ENCODE measurements at places on chromosomes 7 and 10. TPM values are rescaled to one million over a fixed set of nuclear protein-coding genes. Genes with fewer than 3 reads are reported as not detected.
A peak's percentile ranks its signal among the peaks of the same experiment; 100 is the strongest.

PSD gene
- 8.2 TPM for polyA plus RNA-seq

PON3 gene
- polyA plus RNA-seq = not detected

FAM237B gene
- polyA plus RNA-seq = not detected

NACAD gene
- polyA plus RNA-seq = 0.64 TPM

DNA sequence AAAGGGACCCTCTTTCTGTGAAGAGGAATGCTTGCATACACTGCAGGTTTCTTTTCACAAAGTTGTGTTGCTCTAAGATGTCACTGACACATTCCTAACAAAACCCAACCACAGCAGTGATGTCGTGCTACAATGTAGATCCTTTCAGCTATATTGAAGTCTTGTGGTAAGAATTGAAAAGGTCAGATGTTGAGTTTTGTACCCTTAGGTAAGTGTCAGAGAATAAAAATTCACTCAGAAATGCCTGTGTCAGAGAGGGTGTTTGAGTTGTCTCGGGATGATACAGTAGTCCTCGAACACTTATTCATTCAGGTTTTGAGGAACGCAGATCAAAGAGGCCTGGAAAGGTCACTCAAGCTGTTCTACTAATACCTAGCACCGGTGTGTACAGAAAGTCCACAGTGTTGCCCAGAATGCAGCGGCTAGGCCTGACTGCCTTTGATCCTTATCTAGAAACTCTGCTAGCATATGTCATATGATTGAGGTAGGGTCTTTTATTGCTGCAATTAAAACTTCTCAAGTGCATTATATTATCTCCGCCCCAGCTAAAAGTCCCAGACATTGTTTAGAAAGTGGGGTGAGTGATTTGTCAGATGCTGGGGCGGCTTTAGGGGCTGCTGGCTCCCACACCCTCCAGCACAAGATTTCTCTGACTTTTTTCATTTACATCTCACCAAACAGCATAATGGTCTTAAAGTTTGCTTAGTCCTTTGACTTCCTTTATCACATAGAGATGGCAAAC, 26.0 kb downstream of the RNF32 start:
- no peak for DNase-seq

DNA sequence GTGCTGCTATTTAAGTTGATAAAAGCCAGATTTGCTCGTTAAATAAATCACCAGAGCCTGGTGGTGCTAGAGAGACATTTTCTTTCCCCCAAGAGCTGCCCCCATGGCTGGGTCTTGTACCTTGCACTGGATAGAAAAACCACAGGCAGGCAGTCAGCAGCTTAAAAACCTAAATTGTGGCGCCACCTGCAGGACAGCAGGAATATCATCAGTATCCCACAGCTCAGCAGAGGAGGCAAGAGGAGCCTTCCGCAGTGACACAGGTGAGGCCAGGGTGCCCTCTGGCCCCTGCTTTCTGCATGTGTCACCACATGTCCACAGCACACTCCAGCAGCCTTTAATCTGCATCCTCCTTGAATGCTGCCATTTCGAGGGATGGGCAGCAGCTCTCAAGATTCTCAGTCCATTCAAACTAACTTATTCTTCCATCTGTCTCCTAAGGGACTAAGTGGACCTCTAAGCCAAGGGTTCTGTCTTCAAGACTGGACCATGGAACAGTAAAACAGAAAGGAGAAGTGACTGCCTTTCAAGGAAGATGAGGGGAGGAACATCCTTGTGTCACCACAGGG, 4.5 kb upstream of the PLXNA4 start:
- DNase-seq = peak; percentile 36

DNA sequence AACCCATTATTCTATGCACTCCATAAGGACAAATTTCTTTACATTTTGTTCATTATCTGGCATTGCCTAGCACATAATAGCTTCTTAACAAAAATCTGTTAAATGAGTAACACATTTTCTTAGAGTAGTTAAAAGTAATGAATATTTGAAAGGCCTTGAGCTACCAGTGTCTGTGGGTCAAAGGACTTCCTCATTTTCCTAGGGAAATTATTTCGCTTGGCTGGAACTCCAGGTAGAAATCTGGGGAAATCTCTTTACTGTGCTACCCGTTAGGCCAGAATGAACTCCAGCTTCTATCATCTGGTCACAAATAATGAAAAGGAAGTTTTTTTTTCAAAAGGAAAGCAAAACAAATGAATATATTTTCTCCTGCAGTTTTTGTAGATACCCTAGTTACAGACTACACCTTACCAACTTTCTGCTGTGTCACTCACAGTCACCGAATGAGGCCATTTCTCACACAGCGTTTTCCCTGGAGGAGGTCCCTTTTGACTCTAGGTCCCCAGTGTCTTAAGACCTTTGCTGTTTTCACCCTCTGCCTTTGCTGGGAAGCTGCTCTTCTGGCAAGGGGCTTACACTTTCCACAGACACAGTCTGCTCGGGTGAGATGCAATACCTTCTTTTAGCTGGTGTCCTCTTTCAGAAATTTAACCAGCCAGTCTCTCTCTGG, 1.6 kb downstream of the SAMD9L start:
- no peak for DNase-seq

DNA sequence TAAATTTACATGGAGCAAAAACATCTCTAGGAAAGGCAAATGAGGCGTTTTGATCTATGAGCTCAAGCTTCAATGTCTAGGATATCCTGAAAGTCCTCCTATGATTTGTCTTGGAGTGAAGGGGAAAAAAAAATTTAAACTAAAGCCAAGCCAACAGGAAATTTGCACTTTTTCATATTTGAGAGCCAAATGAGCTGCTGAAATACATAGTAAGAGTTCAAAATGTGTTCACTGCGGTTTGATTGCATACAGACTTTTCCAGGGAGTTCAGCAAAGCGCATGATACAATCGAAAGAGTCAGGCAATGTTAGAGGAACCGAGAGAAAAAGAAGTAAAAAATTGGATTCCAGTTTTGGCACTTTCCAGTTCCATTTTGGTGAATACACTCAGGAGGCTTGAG, 633.4 kb upstream of the MGMT start:
- no peak for DNase-seq

- DNase-seq = no peak
Measured at GRCh38 chr7:26159243-26159642, 7.2 kb downstream of the NFE2L3 start.

DNA sequence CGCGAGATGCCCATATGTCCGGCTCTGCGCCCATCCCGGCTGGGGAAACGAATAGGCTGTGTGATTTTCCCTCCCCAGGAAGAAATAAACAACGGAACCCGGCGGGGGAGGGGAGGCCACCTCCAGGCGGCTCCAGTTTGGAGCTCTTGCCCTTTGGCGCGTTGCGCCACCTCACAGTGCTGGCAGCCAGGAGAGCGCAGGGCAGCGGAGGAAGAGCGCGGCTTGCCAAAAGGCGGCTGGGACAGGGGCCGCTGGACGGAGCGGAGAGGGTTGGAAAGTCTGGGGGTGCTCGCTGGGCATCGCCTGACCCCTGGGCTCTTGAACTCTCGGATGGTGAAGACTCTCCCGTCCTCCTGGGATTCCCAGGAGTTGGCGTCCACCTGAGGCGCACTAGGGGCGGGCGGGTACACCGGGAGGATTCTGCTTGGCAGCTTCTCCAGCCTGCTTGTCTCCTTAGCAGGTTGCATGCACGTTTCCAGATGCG, 5.3 kb upstream of the NEUROG3 start:
- no peak for DNase-seq

Data from AG04450 (cell line).